SHP77 treated with DMSO at 0.1 percent for 48 hours (cell line): ENCODE measurements at places on chromosomes 5 and 9.

- DNase-seq: no peak
Observed at GRCh38 chr5:112419164-112419985, at the start of gene EPB41L4A. Gene EPB41L4A (minus strand): TSS chr5:112419277. CDS start chr5:112419039, 238 bp downstream.

DNA sequence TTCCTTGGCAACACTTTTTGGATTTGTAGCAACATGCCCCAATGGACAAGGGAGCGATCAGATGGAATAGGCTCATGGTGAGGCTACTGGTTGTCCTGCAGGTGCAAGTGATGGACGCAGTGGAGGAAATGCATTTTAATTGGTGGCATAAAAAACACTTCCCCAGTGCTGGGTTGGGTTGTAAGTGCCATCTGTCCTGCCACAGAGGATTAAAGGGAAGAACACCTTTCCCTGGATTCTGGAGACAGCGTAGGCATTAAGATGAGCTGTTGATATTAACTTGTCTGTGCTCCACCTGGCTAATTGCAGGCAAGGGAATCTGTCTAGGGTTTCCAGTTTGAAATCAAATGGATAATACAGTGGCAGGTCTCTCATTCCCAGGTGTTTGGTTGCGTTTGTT is 173.4 kb downstream of the ZNF462 start:
- DNase-seq: no peak

GRCh38 chr5:33903118-33903517 is 11.3 kb upstream of the ADAMTS12 start:
- no peak for DNase-seq

- DNase-seq: no peak
Observed at GRCh38 chr9:120505186-120505585, 74.8 kb downstream of the CDK5RAP2 start.

GRCh38 chr9:2299843-2300205 is 284.7 kb downstream of the SMARCA2 start:
- DNase-seq: no peak

DNA sequence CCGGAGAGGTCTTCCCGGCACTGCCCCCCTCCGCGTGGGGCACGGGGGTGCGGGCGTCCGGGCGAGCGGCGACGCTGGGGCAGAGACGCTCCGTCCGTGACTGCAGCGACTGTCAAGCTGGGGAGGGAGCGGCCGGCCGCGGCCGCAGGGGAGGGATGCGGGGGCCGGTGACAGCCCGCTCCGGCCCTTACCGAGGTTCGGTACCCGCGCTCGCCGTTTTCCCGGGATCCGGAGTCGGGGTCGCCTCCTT is 400 bp downstream of the KDM4C start:
- DNase-seq: no peak

DNA sequence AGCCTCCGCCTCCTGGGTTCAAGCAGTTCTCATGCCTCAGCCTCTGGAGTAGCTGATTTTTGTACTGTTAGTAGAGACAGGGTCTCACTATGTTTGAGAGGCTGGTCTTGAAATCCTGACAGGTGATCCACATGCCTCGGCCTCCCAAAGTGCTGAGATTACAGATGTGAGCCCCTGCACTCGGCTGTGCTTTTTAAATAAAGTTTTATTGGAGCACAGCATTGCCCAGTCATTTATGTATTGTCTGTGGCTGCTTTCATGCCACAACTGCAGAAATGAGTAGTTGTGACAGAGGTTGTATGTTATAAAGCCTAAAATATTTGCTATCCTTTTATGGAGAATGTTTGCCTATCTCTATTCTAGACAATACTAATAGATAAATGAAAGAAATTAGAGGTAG is 169.2 kb downstream of the AOPEP start:
- DNase-seq: no peak

- DNase-seq: no peak
Observed at GRCh38 chr5:67042176-67043003, 154.2 kb downstream of the CD180 start.

- no peak for DNase-seq
Observed at GRCh38 chr9:124016175-124017050, 4.8 kb downstream of the LHX2 start.

DNA sequence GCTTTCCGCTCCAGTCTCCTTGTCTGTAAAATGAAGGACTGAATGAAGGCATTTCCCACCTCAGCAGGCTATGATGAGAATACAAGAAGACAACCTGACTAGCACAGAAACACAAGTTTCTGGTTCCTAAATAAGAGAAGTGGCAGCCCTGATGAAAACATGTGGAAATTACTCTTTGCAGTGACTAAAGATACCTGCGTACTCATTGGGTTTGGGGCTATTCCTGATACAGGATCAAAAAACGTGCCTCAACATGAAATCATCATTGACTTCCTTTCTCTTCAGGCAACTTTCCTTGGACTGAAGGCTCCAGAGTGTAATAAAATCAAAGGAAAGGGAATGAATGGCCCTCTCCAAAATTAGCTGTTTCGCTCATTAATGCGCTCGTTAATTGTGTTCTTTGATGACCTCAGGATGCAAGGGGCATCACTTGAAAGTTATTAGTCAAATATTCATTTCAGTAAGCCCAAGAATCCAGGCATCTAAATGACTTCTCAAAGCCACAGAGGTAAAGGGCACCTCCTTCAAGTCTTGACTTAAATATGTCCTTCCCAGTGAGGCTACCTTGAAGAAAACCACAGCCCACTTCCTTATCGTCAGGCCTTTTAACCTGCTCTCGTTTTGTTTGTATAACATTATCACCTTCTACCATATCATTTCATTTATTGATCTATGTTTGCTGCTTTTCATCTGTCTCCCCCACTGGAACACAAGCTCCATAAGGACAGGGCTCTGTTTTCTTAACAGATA is 68.9 kb downstream of the RASEF start:
- DNase-seq: no peak

DNA sequence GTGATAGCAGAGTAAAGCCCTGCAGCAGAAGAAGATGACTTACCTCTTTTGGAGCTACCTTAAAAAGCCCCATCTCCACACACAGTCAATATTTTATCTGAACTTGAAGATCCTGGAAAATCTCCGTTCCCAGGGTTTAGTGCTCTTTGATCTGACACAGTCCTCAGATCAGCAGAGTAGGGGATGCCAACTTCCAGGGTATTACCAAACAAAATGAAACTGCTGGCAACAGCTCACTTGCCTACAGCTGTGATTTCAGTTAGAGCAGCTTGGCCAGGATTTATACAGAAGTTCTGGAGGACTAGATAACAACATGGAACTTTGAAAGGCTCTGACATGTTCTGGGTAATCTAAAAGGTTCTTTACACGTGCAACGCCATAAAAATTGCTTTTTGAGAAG is 1537.8 kb upstream of the ACO1 start:
- no peak for DNase-seq

- DNase-seq: no peak
Observed at GRCh38 chr5:133754575-133755169, 142.3 kb upstream of the FSTL4 start.

DNA sequence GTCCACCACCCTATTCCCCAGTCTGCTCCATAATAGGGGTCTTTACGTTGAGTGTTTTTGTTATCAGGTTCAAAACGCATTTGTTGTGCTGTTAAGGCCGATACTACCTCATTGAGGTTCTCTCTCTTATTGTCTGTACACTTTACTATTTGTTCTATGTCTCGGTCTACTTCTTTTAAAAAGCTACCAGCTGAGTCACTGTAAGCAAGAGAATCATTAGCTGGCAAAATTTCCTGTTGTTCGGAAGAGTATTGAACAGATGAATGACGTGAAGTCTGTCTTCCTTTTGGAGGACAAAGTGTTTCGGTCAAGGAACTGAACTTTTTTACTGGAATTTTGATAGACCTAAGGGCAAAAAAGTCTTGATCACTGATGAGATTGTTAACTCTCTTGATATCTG is 10.3 kb downstream of the LYSMD3 start:
- DNase-seq: no peak

- no peak for DNase-seq
Observed at GRCh38 chr5:45691656-45692055, 4.5 kb downstream of the HCN1 start.

DNA sequence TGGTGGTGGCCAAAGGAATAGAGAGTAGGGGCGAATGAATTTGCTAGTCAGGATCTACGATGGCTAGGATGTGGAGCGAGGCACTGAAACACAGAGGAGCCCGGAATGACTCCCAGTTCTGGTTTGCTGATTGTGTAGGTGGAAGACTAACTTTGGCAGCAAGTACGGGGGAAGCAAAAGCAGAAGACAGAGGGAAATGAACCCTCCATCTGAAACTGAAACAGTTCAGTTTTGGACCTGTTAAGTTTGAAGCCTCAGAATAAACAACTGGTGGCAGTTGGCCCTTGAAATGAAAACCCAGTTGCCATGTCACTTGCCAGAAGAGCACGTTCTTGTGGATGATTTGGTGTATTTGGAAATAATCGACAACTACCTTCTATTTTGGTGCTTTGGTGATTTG is 15.4 kb upstream of the SMIM15 start:
- no peak for DNase-seq

DNA sequence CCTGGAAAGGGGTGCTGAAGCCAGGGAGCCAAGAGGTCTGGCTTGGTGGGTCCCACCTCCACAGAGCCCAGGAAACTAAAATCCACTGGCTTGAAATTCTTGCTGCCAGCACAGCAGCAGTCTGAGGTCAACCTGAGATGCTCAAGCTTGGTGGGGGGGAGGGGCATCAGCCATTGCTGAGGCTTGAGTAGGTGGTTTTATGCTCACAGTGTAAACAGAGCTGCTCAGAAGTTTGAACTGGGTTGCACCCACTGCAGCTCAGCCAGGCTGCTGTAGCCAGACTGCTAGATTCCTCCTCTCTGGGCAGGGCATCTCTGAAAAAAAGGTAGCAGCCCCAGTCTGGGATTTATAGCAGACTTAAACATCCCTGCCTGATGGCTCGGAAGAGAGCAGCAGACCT is 55.5 kb upstream of the FBXL17 start:
- DNase-seq: no peak

DNA sequence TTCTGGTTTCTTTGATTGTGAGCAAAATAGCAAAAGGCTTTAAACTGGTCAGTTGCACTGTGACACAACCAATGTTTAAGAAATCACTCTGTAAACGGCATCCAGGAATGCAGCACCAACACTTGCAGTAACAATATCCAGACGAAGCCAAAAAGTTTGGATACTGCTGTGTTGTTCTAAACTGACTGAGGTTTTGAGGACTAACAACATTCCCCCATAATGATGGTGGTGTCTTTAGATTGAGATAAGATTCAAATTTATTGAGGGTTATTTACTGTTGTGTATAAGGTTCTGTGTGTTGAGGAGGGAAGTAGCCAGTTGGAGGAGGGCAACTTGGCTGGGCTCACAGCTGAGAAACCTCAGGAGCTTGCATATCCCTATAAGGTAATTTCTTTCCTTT is 353.6 kb downstream of the BNC2 start:
- DNase-seq: no peak

GRCh38 chr9:131406563-131407436 is 12.9 kb downstream of the PRRC2B start:
- no peak for DNase-seq

DNA sequence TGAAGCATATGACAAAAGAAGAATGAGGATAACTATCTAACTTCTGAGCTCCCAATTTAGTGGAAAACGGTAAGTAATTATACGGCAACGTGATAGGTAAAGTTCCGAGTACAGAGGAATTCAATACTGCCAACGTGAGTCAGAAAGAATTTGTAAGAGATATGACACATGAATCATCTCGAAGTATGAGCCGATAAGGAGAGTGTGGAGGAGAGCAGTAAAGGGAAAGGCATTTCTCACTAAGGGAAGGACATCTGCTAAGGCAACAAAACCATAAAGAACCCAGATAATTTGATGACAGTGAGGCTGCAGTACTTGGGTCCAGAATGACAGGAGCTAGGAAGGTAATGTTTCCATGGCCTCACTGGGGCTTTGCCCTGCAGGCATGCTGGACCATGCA is 11.0 kb downstream of the MPDZ start:
- no peak for DNase-seq

- DNase-seq: no peak
Observed at GRCh38 chr5:63573380-63573779, 388.9 kb downstream of the HTR1A start.

DNA sequence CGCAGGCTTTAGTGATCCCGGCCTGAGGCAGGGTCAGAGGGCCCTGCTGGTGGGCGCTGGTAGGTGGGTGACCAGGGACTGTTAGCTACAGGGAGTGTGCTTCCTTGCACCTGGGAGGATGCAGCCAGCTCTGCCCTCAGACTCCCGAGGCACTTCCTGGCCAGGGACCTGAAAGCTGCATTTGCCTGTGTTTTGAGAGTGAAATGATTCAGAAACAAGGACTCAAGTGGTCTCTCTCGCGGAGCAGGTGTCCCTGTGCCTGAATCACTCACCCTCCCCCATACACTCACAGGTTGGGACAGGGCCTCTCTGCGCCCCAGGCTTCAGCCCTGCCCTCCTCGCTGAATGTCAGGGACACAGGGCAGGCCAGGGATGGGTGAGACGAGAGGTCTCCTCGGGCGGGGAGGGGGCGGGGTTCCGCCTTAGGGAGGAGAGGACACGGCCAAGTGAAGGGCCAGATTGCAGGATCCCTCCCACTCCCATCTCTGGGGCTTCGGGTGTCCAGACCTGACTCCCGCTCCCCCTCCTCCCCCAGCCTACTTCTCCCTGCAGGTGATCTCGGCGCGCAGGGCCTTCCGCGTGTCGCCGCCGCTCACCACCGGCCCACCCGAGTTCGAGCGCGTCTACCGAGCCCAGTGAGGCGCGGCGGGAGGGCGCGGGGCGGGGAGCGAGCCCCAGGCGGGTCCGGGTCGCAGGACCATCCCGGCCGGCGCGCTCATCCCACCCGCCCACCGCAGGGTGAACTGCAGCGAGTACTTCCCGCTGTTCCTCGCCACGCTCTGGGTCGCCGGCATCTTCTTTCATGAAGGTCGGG is 1.5 kb downstream of the LTC4S start:
- no peak for DNase-seq

DNA sequence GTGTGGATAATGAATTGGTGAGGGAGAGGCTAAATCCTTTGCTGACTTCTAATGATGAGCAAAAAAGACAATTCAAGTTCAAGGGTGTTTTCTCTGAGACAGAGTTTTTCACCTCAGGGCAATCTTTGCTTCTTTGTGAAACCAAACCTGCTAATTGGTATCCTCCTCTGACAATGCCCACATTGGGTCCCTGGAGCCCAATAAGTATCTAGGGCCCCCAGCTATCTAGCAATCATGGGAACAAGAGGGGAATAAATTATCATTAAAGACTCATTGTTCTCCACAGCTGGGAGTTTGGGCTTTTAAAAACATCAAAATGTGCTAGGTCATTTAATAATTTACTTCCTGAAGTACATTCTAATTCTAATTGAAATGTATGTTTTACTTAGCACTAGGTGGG is 227.3 kb downstream of the TMEM167A start:
- no peak for DNase-seq

GRCh38 chr9:95803197-95803596 is 72.3 kb upstream of the ERCC6L2 start:
- no peak for DNase-seq

GRCh38 chr5:60598424-60598823 is 101.5 kb downstream of the DEPDC1B start:
- no peak for DNase-seq

- DNase-seq: no peak
Observed at GRCh38 chr5:130136300-130136699, 232.0 kb downstream of the CHSY3 start.

DNA sequence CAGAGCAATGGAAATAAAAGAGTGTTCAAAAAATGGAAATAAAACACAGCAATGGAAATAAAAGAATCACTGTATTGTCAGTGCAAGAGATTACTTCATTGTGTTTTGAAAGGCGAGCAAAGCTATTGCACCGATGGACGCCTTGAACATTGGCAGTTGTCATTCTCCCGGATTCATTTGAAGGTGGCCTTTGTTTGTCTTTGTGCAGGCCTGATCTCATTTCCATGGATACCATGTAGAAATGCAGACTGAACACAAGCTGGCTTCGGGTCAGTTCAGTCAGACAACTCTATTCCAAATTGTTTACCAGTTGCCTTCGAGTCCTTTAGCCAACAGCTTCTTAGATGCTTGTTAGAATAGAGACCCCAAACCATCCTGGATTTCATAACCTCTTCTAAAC is 8.3 kb downstream of the ITGA2 start:
- no peak for DNase-seq
